SJCRH30 (cell line): ENCODE measurements at places on chromosomes 11 and 22. TPM values are rescaled to one million over a fixed set of nuclear protein-coding genes. Genes with fewer than 3 reads are reported as not detected.
A peak's percentile ranks its signal among the peaks of the same experiment; 100 is the strongest.

- H3K27me3 ChIP-seq, result no peaks in the 10 kb centered on the region
- no peak overlapping the region for H3K4me3 ChIP-seq
- no peaks in the 10 kb centered on the region for H3K36me3 ChIP-seq
- H3K27ac ChIP-seq, result no peak overlapping the region
- H3K4me1 ChIP-seq, result no peaks in the 10 kb centered on the region
- no peak for DNase-seq
These were observed 12.1 kb upstream of the TMEM45B start for GRCh38 chr11:129803533-129803932.

The ELFN2 gene
- under 0.01 and 0.02 TPM in 2 replicates for total RNA-seq

The MMP11 gene
- total RNA-seq, result 6.6 TPM in 2 replicates

DNA sequence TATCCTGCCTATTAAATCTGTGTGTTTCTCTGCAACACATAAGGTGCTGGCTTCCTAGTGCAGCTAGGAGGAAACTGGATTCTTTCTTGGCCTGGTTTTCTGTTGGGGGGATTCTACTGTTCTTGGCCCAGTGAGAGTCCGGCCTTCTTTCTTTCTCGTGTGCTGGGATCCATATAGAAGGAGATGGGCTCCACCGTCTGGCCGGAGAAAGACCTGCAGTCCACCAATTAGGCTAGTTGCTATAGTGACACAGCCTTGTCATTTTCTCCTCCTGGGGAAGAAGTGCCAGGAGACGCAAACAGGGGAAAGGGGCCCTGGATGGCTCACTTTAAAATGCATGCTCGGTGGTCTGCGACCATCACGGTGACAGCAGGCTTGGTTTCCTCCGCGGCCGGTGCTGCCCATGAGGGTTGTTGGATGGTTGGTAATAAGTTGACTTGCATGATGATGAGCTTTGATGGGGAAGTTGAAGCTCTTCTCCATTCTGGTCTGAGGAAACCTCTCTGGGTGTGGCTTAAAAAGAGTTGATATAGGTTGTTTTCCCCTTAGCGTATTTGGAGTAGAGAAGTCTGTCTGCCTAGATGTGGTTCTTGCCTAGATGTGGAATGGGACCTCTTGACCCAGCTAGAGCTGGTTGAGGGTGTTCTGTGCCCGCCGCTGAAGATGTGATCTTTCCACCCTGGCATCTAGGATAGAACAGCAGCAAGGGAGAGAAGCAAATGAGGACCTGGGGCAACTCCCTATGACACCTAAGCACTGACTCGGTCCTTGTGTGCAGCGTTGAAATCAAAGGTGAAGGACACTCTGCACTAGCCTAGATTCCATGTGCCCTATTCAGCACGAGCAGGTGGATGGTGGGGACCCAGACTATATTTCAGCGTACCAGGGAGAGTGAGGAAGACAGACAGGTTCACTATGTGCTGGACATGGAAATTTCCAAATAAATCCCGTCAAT is 1335.0 kb downstream of the BRD1 start:
- peak; percentile 82 for DNase-seq
- peaks cover 5% of the 10 kb centered on the region; the same call in 1 of the 2 replicates for H3K27me3 ChIP-seq
- H3K27ac ChIP-seq, result no peak overlapping the region
- H3K36me3 ChIP-seq, result no peaks in the 10 kb centered on the region

The MMP1 gene
- total RNA-seq, result not detected in 2 replicates

- H3K4me1 ChIP-seq, result no peaks in the 10 kb centered on the region
- no peak for DNase-seq
- H3K36me3 ChIP-seq, result no peaks in the 10 kb centered on the region
- H3K27ac ChIP-seq, result no peak overlapping the region
- no peak overlapping the region for H3K4me3 ChIP-seq
These were observed 13.6 kb downstream of the SLC22A25 start for GRCh38 chr11:63229815-63230214.

- H3K4me3 ChIP-seq, result no peak overlapping the region
- H3K27ac ChIP-seq, result no peak overlapping the region
- no peak for DNase-seq
- H3K36me3 ChIP-seq, result peaks cover 58% of the 10 kb centered on the region
These were observed 44.8 kb upstream of the MYO18B start for GRCh38 chr22:25697181-25697664.
